Activated CD4-positive, alpha-beta memory T cell treated with anti-CD3 and anti-CD28 coated beads, Interleukin-2, amount 10 ng/mL, durations not matched to agents 7 days and 5 days (primary cell): ENCODE measurements at places on chromosomes 6 and 20. TPM values are rescaled to one million over a fixed set of nuclear protein-coding genes. Genes with fewer than 3 reads are reported as not detected.

Gene COL10A1
- total RNA-seq, result not detected

Gene HDGFL1
- not detected for total RNA-seq

Gene BEND3
- 2.3 TPM for total RNA-seq

Gene SLC32A1
- total RNA-seq, result not detected

Gene MOG
- total RNA-seq, result not detected

- DNase-seq, result no peak
- no peak overlapping the region for H3K27ac ChIP-seq
- H3K4me3 ChIP-seq, result no peak overlapping the region
- H3K4me1 ChIP-seq, result peaks cover 74% of the 10 kb centered on the region
- H3K36me3 ChIP-seq, result peaks cover 33% of the 10 kb centered on the region
Measured at GRCh38 chr6:25010902-25011625, 75.3 kb upstream of the RIPOR2 start.

DNA sequence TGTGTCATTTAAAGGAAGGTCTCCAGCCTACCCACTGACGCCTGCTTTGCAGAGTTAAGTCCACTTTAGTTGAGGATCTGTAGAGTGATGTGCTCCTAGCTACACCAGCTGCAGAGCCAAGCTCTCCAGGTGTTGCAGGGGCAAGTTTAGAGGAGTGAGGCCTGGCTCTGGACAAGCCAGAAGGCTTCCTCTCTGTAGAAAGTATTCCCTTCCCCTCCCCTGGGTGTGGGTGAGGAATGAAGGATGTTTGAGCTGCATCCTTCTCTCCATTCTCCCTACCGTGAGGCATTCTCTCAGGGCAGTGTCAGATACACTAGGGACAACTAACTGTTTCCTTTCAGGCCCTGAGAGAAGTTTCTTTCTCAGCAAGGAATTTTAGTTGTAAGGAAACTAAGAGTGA, 66.5 kb downstream of the ELOVL5 start:
- H3K4me1 ChIP-seq, result peaks cover 48% of the 10 kb centered on the region
- no peak overlapping the region for H3K4me3 ChIP-seq
- no peaks in the 10 kb centered on the region for H3K27me3 ChIP-seq
- H3K36me3 ChIP-seq, result peaks cover 69% of the 10 kb centered on the region

DNA sequence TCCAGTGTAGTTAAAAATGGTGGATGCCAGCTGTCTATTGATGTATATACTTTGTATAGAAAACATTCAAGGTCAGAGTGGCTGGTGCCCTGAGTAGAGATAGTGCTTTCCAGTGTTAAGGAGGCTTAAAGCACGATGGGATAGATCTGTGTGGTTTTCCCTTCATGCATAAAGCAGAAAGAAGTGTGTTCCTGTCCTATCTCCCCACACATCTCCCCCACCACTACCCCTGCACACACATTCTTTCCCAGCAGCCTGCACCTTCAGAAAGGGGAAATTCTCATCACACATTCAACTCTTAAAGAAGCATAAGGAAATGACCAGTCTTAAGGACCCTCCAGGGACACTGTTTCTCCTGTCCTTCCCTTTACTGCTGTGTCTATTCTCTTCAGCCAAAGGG, 221.7 kb upstream of the TAB2 start:
- H3K27ac ChIP-seq, result peak overlapping the region; percentile 97
- peak; percentile 47 for DNase-seq
- no peaks in the 10 kb centered on the region for H3K27me3 ChIP-seq
- peaks cover 73% of the 10 kb centered on the region for H3K4me1 ChIP-seq
- peaks cover 51% of the 10 kb centered on the region for H3K36me3 ChIP-seq
- no peak overlapping the region for H3K4me3 ChIP-seq

DNA sequence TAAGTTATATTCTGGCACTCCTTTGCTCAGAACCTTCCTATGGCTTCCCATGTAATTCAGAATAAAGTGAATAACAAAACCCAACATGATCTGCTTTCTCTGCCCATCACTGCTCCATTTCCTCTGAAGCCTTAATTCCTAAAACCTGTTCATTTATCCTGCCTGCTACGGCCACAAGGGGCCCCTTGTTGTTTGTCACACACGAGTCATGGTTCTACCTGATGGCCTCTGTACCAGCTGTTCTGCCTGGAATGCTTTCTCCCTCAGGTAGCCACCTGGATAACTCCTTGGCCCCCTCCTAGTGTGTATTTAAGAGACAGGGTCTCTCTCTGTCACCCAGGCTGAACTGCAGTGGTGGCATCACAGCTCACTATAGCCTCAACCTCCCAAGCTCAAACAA, 26.8 kb downstream of the ERGIC3 start:
- no peak overlapping the region for H3K27ac ChIP-seq
- no peak overlapping the region for H3K4me3 ChIP-seq
- DNase-seq, result no peak
- no peaks in the 10 kb centered on the region for H3K4me1 ChIP-seq
- no peaks in the 10 kb centered on the region for H3K36me3 ChIP-seq

DNA sequence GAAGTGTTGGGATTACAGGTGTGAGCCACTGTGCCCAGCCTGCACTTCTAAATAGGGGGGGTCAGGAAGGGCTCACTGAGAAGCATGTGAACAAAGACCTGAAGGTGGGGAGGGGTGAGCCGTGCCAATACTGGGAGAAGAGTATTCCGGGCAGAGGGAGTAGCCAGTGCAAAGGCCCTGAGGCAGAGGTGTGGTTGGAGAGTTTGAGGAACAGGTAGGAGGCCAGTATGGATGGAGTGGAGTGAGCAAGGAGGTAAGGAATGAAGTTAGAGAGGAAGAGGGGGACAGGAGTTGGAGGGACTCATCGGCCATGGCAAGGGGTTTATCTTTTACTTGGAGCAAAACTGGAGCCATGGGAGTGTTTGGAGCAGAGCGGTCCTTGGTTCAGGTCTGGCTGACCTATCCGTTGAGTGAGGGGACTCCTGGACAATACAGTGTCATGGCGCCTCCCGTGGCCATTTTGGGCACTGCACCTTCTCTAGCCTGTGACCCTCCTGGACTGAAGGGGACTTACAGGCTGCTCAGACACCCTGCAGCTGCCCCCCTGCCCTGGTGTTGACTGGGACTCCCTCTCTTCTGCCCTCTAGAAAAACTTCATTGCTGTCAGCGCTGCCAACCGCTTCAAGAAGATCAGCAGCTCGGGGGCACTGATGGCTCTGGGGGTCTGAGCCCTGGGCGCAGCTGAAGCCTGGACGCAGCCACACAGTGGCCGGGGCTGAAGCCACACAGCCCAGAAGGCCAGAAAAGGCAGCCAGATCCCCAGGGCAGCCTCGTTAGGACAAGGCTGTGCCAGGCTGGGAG, 12.1 kb downstream of the FOXS1 start:
- H3K4me1 ChIP-seq, result peaks cover 26% of the 10 kb centered on the region
- H3K36me3 ChIP-seq, result no peaks in the 10 kb centered on the region
- H3K27ac ChIP-seq, result no peak overlapping the region
- no peaks in the 10 kb centered on the region for H3K27me3 ChIP-seq

- no peak overlapping the region for H3K27ac ChIP-seq
- H3K4me3 ChIP-seq, result no peak overlapping the region
- H3K4me1 ChIP-seq, result no peaks in the 10 kb centered on the region
- no peaks in the 10 kb centered on the region for H3K27me3 ChIP-seq
- no peaks in the 10 kb centered on the region for H3K36me3 ChIP-seq
Measured at GRCh38 chr6:147639279-147639678, 130.8 kb downstream of the SAMD5 start.

DNA sequence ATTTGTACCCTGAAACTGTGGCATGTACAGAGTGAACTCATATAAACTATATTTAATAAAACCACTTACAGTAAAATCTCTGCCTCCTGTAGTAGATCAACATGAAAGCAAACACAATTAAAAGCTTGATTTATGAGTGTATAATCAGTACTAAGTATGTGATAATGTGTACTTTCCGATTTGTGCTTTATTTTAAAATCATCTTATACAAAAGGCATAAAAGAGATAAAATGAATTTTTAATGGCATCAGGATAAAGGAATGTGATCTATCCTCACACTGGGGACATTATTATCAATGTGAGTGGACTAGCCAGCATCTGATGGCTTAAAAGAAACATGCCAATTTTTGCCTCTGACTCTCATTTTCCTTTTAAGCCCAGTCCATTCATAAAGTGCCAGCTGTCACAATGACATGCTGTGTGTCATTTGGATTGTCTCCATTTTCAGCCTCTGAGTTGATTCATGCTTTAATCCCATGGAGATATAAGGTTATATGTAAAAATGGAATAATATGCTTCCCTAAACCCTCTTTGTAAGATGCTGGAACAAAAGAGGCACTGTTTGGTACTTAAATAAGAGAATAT, 831.6 kb upstream of the EYS start:
- H3K4me3 ChIP-seq, result no peak overlapping the region
- no peaks in the 10 kb centered on the region for H3K36me3 ChIP-seq
- no peak overlapping the region for H3K27ac ChIP-seq
- H3K27me3 ChIP-seq, result no peaks in the 10 kb centered on the region
- no peak for DNase-seq

DNA sequence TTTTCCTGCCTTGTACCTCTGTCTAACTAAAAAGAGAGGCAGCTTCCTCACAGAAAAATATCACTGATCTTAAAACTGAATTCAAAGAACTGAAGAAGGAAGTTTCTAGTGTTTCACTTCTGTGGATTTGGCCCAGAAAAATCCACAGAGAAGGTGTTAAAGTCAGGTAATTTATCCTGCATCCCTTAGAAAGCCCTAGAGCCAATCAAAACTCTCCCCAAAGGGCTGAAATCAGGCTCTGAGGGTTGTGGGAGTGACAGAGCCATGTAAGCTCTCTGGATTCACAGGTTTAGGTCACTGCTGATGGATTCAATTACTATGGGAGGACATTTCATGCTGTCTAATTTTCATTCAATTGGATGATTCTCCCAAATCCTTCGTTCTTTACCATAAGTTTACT, 152.3 kb downstream of the OR2B2 start:
- peaks cover 43% of the 10 kb centered on the region for H3K4me1 ChIP-seq
- no peaks in the 10 kb centered on the region for H3K36me3 ChIP-seq
- DNase-seq, result no peak
- no peak overlapping the region for H3K4me3 ChIP-seq
- H3K27me3 ChIP-seq, result no peaks in the 10 kb centered on the region
- no peak overlapping the region for H3K27ac ChIP-seq

GRCh38 chr6:152836523-152836922, 85.9 kb downstream of the VIP start:
- no peaks in the 10 kb centered on the region for H3K36me3 ChIP-seq
- no peak for DNase-seq
- no peak overlapping the region for H3K27ac ChIP-seq
- H3K4me1 ChIP-seq, result no peaks in the 10 kb centered on the region
- H3K4me3 ChIP-seq, result no peak overlapping the region
- H3K27me3 ChIP-seq, result no peaks in the 10 kb centered on the region

GRCh38 chr6:45275358-45275757, 52.8 kb upstream of the RUNX2 start:
- H3K4me1 ChIP-seq, result no peaks in the 10 kb centered on the region
- DNase-seq, result no peak
- peaks cover 11% of the 10 kb centered on the region for H3K36me3 ChIP-seq
- no peaks in the 10 kb centered on the region for H3K27me3 ChIP-seq
- no peak overlapping the region for H3K4me3 ChIP-seq

DNA sequence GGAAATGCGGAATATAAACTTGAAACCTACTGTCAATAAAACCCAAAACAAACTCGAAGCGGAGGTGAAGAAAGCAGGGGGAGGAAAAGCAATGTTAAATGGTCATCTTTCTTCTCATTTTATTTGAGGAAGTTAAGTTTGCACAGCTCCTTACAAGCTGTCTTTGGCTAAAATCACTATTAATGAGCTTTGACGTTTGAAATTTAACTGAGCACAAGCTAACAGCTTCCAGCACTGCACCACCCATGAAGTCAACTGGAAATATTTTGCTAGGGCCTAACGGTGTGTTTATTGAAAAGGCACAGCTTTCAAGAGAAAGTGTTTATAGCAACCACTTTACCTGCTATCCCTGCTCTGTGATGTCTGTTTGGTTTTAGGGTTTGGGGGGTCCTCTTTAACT, 103.8 kb downstream of the PKHD1 start:
- no peaks in the 10 kb centered on the region for H3K27me3 ChIP-seq
- DNase-seq, result no peak
- H3K36me3 ChIP-seq, result no peaks in the 10 kb centered on the region

- no peak overlapping the region for H3K4me3 ChIP-seq
- H3K36me3 ChIP-seq, result no peaks in the 10 kb centered on the region
- no peaks in the 10 kb centered on the region for H3K27me3 ChIP-seq
Measured at GRCh38 chr20:41261790-41262717, 55.5 kb downstream of the ZHX3 start.

DNA sequence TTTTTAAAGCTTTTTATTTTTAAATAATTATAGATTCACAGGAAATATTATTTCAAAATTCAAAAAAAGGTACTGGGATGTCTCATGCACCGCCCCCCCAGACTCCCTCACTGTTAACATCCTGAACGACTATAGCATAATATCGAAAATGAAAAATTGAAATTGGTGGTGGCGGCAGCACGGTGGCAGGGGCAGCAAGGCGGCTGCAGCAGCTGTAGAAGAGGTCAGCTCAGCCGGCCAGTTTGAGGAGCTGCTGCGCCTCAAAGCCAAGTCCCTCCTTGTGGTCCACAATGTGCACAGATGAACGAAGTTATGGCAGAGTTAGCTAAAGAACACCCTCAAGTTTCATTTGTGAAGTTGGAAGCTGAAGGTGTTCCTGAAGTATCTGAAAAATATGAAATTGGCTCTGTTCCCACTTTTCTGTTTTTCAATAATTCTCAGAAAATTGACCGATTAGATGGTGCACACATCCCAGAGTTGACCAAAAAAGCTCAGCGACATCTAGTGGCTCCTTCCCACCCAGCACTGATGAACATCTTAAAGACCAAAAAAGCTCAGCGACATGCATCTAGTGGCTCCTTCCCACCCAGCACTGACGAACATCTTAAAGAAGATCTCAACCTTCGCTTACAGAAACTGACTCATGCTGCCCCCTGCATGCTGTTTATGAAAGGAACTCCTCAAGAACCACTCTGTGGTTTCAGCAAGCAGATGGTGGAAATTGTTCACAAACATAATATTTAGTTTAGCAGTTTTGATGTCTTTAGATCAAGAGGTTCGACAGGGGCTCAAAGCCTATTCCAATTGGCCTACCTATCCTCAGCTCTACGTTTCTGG, 100.8 kb downstream of the FAM217A start:
- DNase-seq, result peak; percentile 52
- peaks cover 3% of the 10 kb centered on the region for H3K36me3 ChIP-seq

GRCh38 chr6:12767016-12767415, 50.4 kb downstream of the PHACTR1 start:
- no peaks in the 10 kb centered on the region for H3K27me3 ChIP-seq
- no peak overlapping the region for H3K27ac ChIP-seq
- no peaks in the 10 kb centered on the region for H3K4me1 ChIP-seq
- DNase-seq, result no peak
